ENCODE measurements at places on chromosomes 12 and 14.

GRCh38 chr12:100675432-100675831 is 101.9 kb downstream of the GAS2L3 start:
- DNase-seq: no peak

- no peak for DNase-seq
Observed at GRCh38 chr14:106459971-106460730, 933.8 kb downstream of the TMEM121 start.

DNA sequence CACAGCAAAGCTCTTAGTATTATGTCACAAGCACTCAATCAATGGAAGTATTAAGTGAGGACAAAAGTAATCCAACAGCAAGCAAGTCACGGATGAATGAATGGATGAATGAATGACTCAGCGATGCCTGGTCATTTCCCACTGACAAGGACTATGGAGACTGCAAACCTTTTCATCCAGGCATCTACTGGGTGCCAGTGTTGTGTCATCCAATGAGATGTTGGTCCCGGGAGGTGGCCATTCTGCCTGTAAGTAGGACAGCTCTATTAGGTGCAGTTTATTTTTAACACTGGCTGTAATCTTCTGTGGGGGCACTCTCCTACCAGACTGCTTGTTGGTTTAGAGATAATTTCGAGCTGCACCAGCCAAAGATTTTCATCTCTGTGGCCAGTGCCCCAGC is 39.4 kb downstream of the STAB2 start:
- DNase-seq: peak; percentile 25

- DNase-seq: no peak
Observed at GRCh38 chr14:77710364-77710763, 2.5 kb downstream of the SLIRP start.

- no peak for DNase-seq
Observed at GRCh38 chr12:546920-547845, 87.4 kb downstream of the B4GALNT3 start.

DNA sequence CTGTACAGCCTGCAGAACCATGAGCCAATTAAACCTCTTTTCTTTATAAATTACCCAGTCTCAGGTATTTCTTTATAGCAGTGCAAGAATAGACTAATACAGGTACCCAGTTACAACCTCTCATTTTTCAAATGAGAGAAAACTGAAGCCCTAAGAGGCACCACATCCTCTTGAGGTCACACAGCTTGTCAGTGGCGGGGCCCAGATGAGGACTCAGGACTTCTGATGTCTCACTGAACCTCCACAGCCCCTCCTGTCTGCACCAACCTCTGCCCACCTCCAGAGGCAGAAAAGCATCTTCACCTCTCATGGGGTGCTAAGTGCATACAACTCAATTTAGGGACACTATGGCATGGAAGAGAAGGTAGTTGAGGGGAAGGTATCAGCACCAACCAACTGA is 120.7 kb downstream of the CRACR2A start:
- DNase-seq: no peak

GRCh38 chr12:120019938-120020337 is 30.9 kb downstream of the BICDL1 start:
- no peak for DNase-seq

DNA sequence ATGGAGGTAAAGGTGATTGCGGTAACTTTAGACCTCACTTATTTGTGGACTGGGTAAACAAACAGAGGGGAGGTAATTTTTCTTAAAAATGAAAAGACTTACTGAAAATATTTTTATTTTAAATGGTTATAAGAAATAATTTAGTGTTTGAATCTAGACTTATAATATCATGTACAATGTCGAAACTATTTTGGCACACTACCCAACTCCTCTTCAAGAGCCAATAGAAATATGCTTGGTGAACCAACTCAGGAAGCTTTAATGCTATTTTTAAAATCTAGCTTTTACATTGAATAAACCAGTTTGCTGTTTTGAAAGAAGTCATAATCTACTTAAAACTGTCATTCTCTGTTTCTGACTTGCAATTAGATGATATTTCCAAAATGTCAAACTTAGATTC is 175.8 kb upstream of the NPAS3 start:
- no peak for DNase-seq

- DNase-seq: no peak
Observed at GRCh38 chr12:52310622-52311284, 10.4 kb downstream of the KRT83 start.

DNA sequence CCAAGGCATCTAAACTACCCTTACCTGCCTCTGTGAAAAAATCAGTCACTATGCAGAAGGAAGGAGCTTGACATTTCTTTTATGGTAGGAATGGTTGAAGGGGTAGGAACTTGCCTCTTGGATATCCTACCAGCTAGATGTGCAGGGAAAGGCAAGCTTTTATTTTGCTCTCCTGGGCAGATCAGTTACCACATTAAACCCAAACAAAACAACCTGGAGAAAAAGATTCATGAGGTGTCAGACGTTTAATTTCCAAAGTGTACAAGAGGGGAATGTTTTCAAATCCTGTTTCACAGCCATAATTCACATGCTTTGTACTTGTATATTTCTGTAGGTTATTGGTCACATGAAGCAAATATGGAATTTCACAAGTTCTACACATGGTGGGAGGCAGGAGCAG is 67.0 kb upstream of the IFNG-AS1 start:
- no peak for DNase-seq

- no peak for DNase-seq
Observed at GRCh38 chr14:77667331-77667730, 40.5 kb downstream of the ALKBH1 start.

DNA sequence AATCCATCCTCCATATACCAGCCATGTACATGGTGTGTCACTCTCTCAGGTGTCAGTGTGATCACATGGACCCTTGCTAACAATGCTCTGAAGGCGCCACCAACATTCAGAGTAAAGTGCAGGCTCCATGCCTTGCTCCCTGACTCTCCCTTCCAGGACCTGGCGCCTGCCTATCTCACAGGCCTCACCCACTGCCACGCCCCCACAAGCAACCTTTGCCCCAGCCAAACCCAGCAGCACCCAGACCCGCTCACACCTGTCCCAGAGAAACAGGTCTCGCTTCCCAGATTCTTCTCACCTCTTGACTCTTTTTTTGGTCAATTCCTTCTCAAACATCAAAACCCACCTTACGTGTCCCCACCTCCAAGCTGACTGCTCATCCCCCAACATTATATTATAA is 52.3 kb downstream of the KCNK10 start:
- no peak for DNase-seq

GRCh38 chr14:89681086-89682018 is 264.3 kb upstream of the FOXN3 start:
- no peak for DNase-seq

GRCh38 chr14:74083161-74083560 is 1.1 kb downstream of the ALDH6A1 start:
- no peak for DNase-seq

DNA sequence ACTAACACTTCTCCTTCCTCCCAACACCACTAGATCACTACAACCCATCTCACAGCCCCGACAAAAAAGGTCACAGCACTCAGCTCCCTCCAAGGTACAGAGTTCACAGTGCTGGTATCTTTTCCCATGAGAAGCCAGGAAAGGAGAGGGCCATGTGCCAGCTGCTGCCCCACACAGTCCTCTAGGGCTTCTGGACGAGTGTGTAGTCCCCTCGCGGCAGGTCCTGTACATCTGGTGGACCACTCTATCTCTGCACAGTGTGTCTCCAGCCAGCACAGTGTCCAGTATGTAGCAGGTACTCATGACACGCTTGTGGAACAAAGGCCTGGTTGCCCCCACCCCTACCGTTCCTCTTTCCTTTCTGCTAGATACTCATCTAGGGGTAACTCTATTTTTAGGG is 134.4 kb upstream of the FOXN3 start:
- no peak for DNase-seq

GRCh38 chr14:87935886-87936285 is 57.1 kb downstream of the GALC start:
- DNase-seq: no peak

DNA sequence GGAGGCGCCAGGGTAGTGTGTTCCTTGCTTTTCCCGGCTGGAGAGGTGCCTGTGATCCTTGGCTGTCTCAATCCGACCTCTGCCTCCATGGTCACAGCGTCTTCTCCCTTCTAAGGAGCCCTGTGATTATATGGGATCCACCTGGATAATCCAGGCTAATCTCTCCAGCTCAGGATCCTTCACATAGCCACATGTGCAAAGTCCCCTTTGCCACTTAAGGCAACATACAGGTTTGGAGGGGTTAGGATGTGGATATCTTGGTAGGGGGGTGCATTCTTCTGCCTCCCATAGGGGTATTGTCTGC is 1.2 kb upstream of the HVCN1 start:
- DNase-seq: no peak

DNA sequence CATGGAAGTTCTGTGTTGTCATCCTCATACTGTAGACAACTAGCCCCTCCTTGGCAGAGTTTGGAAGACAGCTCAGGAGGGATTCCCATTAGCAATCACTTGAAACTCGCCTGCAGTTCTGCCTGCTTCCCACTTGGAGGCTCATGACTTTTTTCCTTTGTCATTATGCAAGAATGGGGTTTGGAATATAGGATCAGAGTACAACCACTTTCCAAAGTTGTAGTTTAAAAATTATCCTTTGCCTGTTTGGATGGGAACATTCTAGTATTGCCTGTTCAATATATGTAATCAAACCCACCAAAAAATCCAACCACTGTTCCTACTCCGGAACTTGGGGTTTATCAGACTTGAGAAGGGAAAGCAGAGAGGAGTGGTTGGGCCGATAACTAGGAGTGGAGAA is 2.1 kb upstream of the GPD1 start:
- DNase-seq: no peak

DNA sequence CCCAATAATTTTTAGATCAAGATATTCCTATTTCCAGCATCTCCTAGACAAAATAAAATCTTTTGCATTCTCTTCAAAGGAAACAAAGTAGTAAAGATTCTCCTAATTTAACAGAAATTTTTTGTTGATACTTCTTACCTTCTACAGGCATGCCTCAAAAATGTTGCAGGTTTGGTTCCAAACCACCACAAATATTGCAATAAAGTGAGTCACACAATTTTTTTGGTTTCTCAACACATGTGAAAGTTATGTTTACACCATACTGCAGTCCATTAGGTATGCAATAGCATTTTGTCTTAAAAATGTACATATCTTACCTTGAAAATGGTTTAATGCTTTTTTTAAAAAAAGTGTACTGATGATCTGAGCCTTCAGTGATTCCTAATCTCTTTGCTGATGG is 65.6 kb upstream of the USP15 start:
- no peak for DNase-seq

DNA sequence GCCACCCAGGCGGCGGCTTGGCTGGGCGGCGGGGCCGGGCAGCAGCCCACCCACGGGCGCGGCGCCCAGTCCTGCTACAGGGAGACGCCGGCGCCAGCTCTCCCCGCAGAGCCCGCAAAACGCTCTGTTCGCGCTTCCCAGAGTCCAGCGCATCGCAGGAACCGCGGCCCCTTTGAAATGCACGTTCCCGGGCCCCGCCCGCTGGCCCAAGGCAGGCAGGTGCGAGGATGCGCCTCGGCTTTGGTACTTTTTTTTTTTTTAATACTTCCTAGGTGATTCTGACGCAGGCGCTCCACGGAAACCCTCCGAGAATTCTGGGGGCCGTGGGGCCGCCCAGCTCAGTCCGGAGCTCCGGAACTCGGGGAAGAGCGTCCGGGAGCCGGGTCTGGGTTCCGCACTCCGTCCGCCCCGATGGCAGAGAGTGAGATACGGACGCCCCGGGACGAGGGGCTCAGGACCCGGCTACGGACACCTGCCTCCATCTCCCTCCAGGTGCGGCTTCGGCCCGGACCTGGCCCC is 483 bp downstream of the POC1B start:
- peak; percentile 34 for DNase-seq

DNA sequence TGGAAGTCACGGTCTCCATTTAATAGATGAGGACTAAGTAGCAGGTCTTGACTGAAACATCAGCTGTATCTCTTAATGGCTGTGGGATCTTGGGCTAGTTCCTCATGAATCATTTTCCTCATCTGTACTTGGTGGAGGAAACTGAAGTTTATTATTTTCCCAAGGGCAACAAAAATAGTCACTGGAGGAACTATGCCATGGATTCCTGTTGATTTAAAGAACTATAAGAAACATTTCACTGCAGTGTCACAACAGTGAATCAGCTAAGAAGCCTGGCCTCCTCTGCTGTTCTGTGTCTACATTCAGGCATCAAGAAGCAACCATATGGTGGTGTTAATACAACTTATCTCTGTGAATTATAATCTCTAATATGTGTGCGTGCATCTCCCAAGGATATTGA is 200.5 kb downstream of the STXBP6 start:
- DNase-seq: no peak

GRCh38 chr14:52553002-52553670 is 500 bp downstream of the GPR137C start:
- peak; percentile 16 for DNase-seq

DNA sequence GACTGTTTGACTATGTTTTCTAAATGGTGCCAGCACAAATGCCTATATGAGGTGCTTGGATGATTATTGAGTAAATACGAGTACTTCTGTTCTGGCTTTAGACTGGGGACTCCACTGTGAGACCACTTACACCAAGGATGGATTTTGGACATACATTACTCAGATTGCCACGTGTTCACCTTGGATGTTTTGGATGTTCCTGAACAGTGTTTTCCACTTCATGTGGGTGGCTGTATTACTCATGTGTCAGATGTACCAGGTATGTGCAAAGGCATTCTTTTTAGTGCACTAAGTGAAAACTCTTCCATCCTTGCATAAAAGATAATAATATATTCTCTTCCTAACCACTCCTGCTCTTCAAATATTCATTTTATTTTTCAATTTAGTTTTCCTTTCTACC is 30.7 kb downstream of the CSRP2 start:
- DNase-seq: no peak

DNA sequence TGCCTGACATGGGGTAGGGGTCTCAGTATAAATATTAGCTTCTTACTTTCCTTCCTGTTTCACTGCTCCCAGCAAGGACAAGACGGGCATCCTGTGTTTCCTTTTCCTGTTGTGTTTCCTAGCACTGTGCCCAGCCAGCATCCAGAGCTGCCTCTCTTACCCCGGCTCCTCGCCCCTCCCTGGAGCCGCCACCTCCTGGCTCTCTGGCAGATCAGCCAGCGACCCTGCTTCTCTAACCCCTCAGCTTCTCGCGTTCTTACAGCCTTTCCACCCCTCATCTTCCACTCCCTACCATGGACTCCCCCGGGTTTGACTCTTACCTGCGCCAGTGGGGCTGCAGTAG is 17.8 kb downstream of the HDAC7 start:
- no peak for DNase-seq

DNA sequence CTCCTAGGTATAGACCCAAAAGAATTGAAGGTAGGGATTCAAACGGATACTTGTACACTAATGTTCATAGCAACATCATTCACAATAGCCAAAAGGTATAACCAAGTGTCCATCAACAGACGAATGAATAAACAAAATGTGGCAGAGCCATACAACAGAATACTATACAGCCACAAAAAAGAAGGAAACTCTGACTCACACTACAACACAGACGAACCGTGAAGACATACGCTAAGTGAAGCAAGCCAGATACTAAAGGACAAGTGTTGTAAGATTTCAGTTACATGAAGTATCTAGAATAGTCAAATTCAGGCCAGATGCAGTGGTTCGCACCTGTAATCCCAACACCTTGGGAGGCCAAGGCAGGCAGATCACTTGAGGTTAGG is 19.1 kb downstream of the CAMKK2 start:
- DNase-seq: no peak

GRCh38 chr12:100371146-100371545 is 14.3 kb downstream of the SLC17A8 start:
- no peak for DNase-seq

- no peak for DNase-seq
Observed at GRCh38 chr12:67539946-67540345, 108.6 kb upstream of the DYRK2 start.

Data from amygdala (tissue), 56 donors.